ENCODE measurements at places on chromosomes 13 and 19.

DNA sequence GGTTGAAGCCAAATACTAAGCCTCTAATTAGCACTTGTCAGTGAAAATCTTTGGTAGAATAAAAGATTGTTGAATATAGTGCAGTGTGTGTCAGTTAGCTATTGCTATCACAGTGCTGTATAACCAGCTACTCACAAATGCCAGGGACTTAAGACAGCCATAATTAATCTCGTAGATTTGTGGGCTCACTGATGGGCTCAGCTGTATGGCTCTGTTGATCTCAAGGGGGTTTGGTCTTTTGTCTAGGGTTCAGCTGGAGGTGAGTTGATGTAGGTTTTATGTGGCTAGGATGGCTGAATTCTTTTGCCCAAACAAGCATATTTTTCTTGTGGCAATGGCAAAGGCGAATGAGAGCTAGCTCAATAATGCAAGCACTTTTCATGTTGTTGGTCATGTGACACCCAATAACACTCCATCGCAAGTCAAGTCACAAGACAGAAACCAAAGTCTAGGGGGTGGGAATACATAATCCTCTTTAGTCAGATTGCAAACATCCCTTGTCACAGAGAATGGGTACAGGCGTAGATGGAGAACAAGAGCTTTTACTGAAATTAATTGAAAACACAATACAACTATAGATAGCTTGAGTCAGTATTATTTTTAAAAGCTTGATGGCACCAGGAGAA, 121.7 kb upstream of the EDNRB start:
- no peak for DNase-seq

- no peak for DNase-seq
These were observed 67.3 kb downstream of the EFNB2 start for GRCh38 chr13:106468207-106468606.

- DNase-seq: no peak
These were observed 14.4 kb upstream of the ZNF442 start for GRCh38 chr19:12379732-12380443.

GRCh38 chr13:24134231-24134630, 26.3 kb upstream of the SPATA13 start:
- no peak for DNase-seq

DNA sequence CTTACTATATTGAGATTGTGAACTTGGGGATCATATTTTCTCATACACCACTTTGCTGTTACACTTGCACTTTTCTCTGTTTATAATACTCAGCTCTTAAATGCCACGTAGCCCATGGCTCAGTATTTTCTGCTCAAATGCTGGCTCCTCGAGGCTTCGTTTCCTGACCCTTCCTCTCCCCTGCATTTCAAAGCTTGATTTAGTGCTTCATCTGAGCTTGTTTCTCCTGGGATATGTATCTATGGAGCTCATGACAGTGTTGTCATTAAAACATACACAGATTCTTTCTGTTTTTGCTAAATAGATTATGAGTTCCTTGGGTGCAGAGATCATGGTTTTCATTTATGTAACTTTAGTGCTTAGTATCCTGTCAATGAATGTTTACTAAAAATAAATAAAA, 11.4 kb downstream of the CSNK1A1L start:
- DNase-seq: no peak

DNA sequence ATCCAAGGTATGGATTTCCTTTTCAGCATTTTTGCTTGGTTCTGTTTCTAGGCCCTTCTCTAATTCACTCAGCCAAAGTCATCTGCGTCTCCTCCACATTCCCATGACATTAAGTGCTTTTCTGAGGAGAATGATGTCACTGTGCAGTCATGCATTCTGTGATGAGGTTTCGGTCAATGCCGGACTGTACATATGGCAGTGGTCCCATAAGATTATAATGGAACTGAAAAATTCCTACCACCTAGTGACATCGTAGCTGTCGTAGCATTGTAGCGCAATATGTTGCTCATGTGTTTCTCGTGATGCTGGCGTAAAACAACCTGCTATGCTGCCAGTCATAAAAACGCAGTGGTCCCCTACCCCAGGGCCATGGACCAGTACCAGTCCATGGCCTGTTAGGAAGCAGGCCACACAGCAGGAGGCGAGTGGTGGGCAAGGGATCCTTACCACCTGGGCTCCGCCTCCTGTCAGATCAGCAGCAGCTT, 63.4 kb upstream of the TNFRSF19 start:
- DNase-seq: no peak

DNA sequence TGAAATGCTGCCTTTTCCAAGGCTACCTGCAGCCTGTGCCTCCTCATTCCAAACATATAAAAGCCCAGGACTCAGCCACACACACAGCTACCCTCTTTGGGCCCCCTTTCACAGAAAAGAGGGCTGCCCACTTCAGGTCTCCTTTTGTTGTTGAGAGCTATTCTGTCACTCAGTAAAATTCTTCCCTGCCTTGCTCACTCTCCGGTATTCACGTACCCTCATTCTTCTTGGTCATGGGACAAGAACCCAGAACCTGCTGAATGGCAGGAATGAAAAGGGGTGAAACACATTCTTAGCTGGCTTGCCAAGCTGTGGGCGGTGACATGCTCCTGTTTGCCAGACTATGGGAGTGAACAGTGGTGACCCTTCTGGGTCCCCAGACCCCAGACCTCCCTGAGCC, 338.0 kb upstream of the ATXN8OS start:
- DNase-seq: no peak

Measured in CD4-positive, alpha-beta T cell treated with Interleukin-15 for 4 hours (primary cell).